ENCODE measurements at places on chromosomes 7 and 10. TPM values are rescaled to one million over a fixed set of nuclear protein-coding genes. Genes with fewer than 3 reads are reported as not detected.

DNA sequence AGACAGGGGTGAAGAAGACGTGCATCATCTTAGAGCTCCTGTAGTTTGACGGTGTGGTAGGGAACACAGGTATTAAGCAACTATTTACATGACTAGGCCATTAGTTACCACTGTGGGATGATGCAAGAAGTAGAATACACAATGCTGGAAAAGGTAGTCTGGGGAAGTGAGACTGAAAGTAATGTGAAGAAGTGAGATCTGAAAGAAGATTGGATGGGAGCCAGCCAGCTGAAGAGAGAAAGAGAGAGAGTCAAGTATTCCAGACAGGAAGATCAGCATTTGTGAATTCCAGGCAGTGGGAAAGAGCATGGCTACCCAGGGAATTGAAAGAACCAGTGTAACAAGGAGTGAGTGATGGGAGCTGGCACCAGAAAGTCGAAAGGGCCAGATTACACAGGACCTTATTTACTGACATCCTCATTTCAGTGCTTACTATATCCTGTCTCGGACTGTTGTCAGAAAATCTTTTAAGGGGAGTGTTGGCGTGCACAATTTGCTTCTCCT, 4.0 kb upstream of the CFAP58 start:
- peaks cover 9% of the 10 kb centered on the region for H3K4me1 ChIP-seq
- H3K36me3 ChIP-seq: no peaks in the 10 kb centered on the region
- H3K27ac ChIP-seq: no peak overlapping the region
- H3K27me3 ChIP-seq: peaks cover 10% of the 10 kb centered on the region
- H3K4me3 ChIP-seq: no peak overlapping the region

DNA sequence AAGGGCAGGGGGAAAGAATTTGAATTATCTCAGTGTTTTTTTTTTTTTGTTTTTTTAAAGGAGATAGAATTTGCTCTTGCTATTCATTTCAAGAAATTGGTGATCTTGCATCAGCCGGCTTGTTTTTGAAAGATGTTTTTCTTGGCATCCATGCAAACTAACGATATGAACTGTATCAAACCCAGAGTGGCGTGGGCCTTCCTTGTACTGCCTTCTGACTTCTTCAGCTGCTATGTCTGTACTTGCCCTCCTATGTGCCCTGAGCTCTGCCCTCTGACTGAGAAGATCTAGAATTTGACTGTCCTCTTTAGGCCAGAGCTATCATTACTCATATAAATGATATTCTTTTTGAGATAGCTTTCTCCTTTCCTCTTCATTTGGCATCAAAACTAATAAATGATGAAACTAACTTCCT, 183.1 kb downstream of the EXOC4 start:
- no peak overlapping the region for H3K27ac ChIP-seq
- no peaks in the 10 kb centered on the region for H3K36me3 ChIP-seq
- no peak for DNase-seq
- H3K27me3 ChIP-seq: no peaks in the 10 kb centered on the region

- peaks cover 4% of the 10 kb centered on the region for H3K36me3 ChIP-seq
- no peak for DNase-seq
- H3K27me3 ChIP-seq: no peaks in the 10 kb centered on the region
- peaks cover 29% of the 10 kb centered on the region for H3K4me1 ChIP-seq
- H3K4me3 ChIP-seq: no peak overlapping the region
Observed at GRCh38 chr10:29253690-29254029, 35.2 kb upstream of the LYZL1 start.

DNA sequence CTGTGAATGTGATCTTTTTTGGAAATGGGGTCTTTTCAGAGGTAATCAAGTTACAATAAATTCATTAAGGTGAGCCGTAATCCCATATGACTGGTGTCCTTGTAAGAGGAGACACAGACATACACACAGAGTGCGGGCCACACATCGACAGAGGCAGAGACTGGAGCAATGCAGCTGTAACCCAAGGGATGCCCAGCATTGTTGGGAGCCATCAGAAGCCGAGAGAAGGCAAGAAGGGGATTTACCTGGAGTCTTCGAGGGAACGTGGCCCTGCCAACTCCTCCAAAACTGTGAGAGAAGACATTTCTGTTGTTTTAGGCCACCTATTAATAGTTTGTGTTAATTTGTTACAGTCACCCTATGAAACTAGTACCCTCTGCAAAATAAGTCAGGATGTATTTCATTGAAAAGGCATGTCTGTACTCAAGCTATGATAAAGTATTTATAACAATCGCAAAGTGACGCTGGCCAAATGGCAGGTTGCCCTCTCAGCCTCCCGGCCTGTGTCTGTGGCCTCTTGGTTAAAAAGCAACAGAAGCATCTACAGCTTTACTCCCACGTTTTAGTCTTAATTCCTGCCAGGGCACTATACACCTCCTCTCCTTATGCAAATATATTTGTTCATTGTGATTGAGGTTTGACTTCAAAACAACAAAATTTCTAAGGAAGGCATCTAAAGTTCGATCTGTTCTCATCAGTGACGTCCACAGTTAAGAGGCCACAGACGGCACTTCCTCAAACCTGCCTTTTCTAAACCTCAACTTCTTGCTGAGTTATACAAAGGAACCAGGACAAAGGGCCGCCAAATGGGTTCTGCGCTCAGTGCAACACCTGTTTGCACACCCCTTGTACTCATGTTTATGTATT, 46.8 kb downstream of the HIPK2 start:
- H3K27me3 ChIP-seq: no peaks in the 10 kb centered on the region
- no peak for DNase-seq
- no peak overlapping the region for H3K27ac ChIP-seq
- H3K4me3 ChIP-seq: no peak overlapping the region
- H3K36me3 ChIP-seq: peaks cover 3% of the 10 kb centered on the region

- H3K27ac ChIP-seq: no peak overlapping the region
- peaks cover 53% of the 10 kb centered on the region for H3K4me1 ChIP-seq
- H3K4me3 ChIP-seq: no peak overlapping the region
- no peaks in the 10 kb centered on the region for H3K27me3 ChIP-seq
- no peaks in the 10 kb centered on the region for H3K36me3 ChIP-seq
Observed at GRCh38 chr10:50610368-50610767, 13.4 kb downstream of the SGMS1 start.

GRCh38 chr7:115552766-115553165, 477.8 kb downstream of the TFEC start:
- DNase-seq: no peak
- no peaks in the 10 kb centered on the region for H3K27me3 ChIP-seq
- H3K4me1 ChIP-seq: no peaks in the 10 kb centered on the region
- no peaks in the 10 kb centered on the region for H3K36me3 ChIP-seq

- H3K36me3 ChIP-seq: no peaks in the 10 kb centered on the region
- no peak overlapping the region for H3K4me3 ChIP-seq
- H3K4me1 ChIP-seq: peaks cover 39% of the 10 kb centered on the region
- DNase-seq: no peak
Observed at GRCh38 chr7:116528008-116528789, 3.4 kb downstream of the CAV1 start.

DNA sequence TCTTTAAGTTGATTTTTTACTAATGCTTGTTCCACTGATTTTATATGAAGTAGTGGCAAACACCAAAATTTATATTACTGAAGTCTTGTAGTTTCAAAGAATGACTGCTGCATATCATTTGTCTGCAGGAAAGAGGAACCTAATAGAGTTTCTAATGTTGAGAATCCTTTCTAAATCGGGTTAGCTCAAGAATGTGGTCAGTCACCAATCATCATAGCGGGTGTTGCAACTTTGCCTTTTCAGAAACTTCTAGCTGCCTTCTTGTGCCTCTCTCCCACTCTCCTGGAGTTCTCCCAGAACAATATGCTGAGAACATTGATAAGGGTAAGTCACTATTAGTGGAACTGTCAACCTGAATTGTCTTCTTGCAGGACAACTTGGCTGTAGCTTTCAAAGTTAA, 524.8 kb upstream of the SORCS1 start:
- H3K4me3 ChIP-seq: no peak overlapping the region
- no peaks in the 10 kb centered on the region for H3K36me3 ChIP-seq
- peaks cover 7% of the 10 kb centered on the region for H3K4me1 ChIP-seq
- no peak overlapping the region for H3K27ac ChIP-seq
- no peaks in the 10 kb centered on the region for H3K27me3 ChIP-seq

CALML5 gene
- total RNA-seq: 0.23 TPM

PAPOLB gene
- 0.27 TPM for total RNA-seq

BUD31 gene
- 98.7 TPM for total RNA-seq

C1GALT1 gene
- total RNA-seq: 107 TPM

DYNC1I1 gene
- total RNA-seq: 3.3 TPM

SMO gene
- 61.4 TPM for total RNA-seq
